ENCODE measurements at places on chromosomes 6 and 20.
A peak's percentile ranks its signal among the peaks of the same experiment; 100 is the strongest.

- no peak for DNase-seq
Measured at GRCh38 chr6:100891079-100891478, 9.9 kb upstream of the ASCC3 start.

- no peak for DNase-seq
Measured at GRCh38 chr20:56835829-56836550, 206.9 kb downstream of the TFAP2C start.

DNA sequence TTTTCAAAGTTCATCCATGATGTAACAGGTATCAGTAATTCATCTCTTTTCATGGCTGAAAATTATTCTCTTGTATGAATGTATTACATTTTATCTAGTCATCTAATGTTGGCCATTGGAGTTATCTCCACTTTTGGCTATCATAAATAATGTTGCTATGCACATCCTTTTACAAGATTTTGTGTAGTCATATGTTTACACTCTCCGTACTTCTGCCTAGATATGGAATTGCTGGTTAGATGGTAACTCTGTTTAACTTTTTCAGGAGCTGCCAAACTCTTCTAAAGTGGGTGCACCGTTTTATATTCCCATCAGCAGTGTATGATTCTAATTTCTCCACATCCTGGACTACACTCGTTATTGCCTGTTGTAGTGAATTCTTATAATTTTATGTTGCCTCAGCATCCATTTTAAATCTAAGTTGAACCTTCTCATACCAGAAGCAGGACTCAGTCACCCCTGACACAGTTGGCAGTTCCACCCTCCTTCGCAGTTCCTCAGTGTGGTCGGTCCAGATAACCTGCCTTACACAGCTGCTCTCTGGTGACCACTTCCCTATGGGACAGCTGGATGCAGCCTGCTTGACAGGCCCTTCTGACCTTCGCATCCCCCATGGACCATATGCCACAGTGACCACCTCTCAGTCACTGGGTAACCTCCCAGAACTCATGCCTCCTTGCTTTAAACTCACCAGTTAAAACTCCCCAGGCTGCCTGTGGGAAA lies 33.9 kb downstream of the KIZ start:
- no peak for DNase-seq

DNA sequence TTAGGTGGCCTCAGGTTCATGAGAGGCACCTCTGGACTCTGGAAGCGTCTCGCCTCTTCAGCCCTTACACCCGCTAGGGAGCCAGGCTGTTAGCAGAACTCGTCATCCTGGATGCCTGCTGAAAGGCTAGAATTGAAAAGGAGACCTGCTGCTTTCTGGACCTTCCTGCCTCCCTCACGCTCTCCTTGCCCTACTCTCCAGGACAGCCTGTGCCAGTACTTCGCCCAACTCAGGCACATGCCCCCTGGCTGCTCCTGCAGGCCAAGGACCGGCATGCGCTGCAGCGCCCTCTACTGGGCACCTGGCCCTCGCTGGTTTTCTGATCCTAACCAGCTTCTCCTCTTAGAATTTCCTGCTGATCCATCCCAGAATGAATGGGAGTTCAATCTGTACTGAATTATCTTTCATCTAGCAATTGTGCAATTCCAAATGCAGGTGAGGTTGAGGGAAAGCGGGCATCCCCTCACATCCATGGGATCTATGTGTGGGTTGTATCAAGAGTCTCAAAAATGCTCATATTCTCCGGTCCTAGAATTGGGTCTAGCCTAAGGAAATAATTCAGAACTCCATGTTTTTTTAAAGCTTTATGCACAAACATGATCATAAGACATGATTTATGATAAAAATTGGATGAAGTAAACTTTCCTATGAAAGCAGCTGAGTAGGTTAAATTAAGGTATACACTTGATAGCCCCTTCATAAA lies 78.0 kb downstream of the PTPN1 start:
- peak; percentile 60 for DNase-seq

DNA sequence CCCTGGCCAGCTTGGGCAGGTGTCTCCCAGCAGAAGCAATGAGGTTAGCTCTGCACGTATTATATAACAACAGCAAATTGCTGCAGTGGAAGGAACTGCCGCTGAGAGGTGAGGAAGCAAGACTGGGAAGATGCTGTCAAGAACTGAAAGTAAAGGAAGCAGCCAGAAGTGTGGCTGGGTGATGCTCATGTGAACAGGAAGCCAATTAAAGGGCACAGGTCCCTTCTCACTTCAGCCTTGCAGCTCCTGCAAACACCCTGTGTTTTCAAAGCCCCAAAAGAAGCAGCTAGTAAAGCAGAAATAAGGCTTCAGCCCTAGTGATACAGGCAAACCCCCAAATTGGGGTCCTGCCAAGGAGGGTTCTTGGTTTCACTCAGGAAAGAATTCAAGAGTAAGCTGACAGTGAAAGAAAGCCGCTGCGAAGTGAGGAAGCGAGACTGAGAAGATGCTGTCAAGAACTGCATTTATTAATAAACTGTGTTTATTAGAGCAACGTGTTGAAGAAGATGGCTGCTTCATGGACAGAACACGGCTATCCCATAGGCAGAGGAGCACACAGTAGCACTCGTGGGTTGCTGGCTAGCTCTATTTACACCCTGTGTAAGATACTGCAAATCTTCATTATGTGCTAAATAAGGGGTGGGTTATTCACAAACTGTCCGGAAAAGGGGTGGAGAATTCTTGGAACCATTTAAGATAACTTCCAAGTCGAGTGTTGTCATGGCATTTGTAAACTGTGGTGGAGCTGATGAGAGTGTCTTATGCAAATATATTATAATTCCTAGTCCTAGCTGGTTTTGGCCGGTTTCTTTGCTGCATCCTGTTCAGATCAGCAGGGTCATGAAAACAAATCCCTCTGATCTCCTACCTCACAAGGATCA lies 152.2 kb downstream of the LINC00237 start:
- no peak for DNase-seq

- DNase-seq = no peak
Measured at GRCh38 chr6:14474816-14475215, 357.2 kb downstream of the CD83 start.

- no peak for DNase-seq
Measured at GRCh38 chr20:51185277-51185676, 162.4 kb upstream of the KCNG1 start.
